ENCODE measurements at places on chromosomes 7 and 10.

- DNase-seq = no peak
These were observed 447.0 kb downstream of the GRID1 start for GRCh38 chr10:85919491-85920021.

- DNase-seq = no peak
These were observed 34.3 kb downstream of the SLC25A13 start for GRCh38 chr7:96287559-96287958.

- DNase-seq = peak; percentile 79
These were observed 37.5 kb downstream of the PWWP2B start for GRCh38 chr10:132434405-132435005.

- no peak for DNase-seq
These were observed 80.8 kb upstream of the PRSS1 start for GRCh38 chr7:142668495-142668894.

DNA sequence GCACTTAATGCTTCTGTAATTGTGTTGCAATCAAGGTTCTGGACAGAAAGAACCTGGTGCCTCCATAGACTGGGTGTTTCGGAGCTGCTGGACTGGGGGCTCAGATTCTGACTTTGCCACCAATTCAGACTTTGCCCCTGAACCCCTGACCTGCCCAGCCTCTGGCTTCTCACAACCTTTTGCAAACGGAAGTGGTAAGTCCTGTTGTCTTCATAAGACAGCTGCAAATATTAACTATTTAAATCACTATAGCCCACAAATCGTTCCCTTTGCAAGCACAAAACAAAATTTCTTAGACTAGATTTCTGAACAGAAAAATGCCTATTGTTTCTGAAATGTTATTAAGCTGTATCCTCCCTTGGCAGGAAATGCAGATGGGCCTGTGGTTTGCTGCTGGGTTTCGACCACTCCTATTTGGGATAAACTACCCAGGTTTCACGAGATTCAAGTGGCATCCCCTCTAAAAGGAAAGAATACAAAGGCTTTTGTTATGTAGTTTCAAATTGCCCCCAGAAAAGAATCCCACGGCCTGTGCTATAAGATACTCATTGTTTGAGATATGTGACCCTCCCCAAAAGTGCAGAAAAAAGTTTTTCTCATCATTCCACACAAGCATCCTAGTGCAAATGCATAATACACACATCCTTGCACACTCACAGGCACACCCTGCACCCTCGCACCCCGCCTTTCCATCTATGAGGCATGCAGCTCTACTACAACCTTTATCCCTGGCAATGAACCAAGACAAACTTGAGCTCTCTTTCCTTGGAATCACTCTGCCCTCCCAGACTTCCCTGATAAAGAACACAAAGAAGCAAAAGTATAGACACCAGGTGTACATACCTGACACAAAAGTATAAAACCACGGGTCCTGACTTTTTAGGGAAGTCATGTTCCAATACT, 209.1 kb downstream of the PRPF18 start:
- no peak for DNase-seq

- no peak for DNase-seq
These were observed 43.0 kb downstream of the SHOC2 start for GRCh38 chr10:110962443-110962842.

- DNase-seq = no peak
These were observed 211.1 kb downstream of the GALNT17 start for GRCh38 chr7:71343039-71343438.

DNA sequence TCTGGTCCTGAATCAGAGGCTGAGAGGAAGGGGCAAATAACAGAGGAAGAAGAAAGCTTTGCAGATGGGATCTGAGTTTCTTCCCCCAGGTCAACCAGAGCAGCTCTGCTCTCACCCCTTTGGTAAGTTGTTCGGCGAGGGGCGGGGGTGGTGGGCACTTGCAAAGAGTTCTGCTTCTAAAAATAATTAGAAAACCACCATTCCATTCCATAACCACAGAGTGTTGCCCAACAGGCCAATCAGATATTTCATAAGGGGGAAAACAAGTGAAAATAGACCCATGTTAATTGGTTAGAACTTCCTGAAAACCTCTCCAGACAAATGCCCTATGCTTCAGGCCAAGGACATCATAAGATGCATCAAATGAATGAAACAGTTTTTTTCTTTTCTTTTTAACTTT, 43.6 kb upstream of the R3HCC1L start:
- no peak for DNase-seq

GRCh38 chr10:101934686-101935305, 91.2 kb upstream of the KCNIP2 start:
- DNase-seq = no peak

DNA sequence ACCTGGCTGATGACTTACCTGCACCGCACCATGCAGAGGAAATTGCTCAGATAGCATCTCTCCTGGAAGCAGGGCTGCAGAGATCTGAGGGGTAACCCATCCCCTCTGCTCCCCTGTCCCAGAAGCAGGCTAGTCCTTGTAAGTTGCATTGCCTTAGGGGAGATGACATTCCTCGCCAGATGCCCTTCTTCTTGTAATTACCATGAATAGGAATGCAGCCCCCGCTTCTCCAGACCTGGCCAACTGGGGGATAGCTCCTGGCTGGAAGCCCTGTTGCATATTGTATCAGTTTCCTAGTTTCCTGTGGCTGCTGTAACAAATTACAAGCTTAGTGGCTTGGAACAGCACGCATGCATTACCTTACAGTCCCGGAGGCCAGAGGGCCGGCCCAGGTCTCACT, 47.5 kb upstream of the EN2 start:
- DNase-seq = no peak

DNA sequence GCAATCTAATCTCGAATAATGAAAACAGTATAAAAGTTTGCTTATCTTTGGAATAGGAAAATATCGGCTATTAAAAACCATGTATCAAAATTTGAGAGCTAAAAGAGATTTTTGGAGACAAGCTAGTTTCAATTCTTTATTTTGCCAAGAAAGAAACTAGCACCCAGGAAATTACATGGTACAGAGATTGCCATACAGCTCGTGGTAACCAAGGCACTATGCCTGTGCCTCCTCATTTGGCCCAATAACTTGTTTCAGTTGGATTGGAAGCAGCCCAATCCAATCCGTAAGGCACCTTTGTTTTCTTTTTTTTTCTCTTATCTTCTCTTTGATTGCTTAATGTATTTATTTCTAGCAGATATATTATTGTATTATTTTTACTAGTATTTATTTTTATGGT, 55.0 kb downstream of the GNAI1 start:
- DNase-seq = no peak

DNA sequence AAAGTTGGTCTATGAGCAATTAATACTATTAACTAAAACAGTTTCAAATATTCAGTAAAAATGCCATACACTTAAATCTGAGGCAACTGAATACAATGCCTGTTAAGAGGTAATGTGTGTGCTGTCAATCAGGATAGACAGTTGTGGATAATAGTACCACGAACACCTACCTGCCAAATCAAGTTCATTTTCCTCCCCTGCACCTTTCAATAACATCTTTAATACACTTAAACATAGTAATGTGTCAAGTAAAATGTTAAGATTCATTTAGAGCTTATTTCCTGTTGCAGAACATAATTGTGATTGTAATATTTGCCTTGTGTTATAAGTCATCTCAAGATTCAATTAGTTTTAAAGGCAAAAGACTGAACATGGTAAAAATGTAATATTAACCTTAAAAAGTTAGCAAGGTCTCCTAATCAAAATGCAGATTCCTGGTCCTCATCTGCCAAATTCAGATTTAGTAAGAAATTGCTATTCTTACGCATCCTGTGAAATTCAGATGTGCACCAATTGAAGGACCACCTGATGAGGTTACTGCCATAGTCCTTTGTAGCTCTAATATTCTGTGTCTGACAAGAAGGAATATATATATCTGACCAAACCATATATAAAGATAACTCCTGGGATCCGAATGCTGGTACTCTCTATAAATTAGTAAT, 37.1 kb downstream of the COL1A2 start:
- no peak for DNase-seq

DNA sequence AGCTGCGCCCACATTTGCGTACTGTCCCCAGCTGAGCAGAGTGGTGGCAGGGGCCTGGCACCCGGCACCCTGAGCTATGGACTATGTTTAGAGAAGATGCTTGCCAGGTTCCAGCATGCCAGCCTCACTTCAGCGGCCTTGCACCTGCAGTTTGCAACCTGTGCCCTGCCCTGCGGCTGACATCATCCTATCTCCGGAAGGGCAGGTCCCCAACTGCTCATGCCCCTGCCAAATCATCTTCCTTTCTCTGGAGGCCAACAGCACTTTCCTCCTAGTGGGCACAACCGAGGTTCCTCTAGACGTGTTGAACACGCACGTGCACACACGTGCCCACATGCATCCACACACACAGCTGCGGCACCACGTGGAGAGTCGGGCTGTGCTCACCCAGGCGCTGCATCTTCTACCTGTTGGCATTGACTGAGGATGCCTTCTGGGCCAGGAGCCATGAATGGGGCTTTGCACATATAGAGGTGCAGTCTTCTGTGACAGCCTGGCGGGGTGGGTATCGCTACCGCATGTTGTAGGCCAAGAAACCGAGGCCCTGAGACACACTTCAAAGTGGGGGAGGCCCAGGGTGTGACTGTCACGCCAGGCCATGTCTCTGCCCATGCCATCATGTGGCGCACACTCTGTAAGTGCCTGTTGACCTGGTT, 24.5 kb downstream of the CNPY1 start:
- DNase-seq = no peak

DNA sequence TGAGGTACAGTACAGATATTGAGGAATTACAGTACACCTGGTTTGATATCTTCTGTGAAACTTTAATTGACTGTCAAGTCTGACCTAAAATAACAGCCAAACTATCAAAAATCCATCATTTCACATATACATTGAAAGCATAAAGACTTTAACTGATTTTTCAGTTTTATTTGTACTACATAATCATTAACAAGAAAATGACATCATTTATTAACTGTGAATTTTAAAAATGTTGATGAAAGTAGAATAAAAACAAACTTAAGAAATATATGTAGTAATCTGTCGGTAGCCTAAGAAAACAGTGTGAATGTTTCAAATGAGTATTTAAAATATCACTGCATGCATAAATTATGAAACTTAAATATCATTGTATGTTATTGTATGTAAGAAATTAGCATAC, 836.7 kb upstream of the GHITM start:
- no peak for DNase-seq

DNA sequence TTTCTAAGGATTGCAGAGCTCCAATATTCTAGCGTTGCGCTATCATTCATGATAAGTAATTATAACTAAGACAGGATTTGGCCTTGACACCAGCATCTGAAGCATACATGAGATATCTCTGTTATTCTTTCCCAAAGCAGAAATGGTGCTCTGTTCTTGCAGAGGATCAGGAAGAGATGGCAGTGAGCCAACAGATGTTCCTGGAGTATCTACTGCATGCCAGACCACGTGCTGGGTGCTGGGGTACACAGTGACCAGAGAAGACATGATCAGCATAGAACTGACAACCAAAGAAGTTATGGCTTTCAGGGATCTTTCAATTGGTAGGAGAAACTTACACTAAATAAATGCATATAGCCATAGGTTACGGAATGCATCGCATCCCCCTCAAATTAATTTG, 63.7 kb upstream of the PLXNA4 start:
- no peak for DNase-seq

DNA sequence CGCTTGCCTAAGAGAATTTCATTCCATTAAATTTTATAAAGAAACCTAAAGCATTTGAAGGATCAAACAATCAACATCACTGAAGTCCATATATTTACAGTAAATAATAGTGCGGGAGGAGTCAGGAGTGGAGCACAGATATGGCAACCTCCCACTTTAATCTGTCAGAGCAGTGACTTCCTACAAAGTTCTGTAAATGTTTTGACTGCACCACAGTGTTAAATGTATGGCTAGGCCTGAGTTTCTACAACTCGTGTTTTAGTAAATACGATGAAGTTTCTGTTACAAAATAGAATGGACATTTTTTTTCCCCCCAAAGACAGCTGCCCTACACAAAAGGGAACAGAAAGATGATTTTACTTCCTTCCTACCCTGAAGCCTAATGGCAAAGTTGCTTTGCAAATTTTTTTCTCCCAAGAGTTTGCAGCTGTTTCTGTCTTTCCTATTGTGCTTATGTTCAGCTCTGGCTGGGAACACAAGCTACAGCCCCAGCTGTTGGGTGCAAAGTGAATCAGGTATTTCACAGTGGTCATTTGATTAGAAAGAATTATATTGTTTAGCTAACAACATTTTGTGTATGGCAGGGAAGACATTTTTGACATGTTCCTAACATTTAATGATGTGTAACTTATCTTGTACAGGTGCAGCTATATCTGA, 62.1 kb downstream of the MET start:
- DNase-seq = no peak

GRCh38 chr7:124155432-124156022, 122.7 kb upstream of the TMEM229A start:
- DNase-seq = no peak

- DNase-seq = no peak
These were observed 6.2 kb downstream of the PYROXD2 start for GRCh38 chr10:98408799-98409198.

DNA sequence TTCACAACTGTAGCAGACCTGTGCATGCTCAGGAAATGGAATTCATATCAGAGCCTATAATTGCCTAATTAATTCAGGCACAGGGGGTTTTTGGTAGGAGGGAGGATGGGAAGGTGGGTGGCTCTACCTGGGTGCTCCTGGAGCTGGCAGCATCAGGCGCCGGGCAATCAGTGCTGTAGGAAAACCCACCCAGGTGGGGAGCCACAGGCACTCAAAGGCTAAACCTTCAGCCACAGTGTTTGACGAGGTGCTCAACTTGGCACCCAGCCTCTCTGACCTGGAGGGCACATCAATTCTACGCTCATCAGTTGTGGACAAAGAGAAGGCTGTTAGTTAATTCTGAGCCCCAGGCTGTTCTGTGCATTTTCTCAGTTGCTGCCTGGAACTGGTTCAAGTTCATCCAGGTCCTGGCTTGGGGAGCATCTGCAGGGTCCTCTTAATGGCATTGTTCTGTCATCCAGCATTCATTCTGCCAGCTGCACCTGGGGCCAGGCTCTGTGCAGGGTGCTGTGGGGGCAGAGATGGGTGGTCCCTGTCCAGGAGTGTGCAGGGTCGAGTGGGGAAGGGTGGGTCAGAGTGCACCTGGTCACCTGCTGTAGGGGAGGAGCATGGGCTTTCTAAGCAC, 54.1 kb upstream of the NPTX2 start:
- no peak for DNase-seq

- DNase-seq = no peak
These were observed 108.8 kb downstream of the ATE1 start for GRCh38 chr10:121819049-121819448.

DNA sequence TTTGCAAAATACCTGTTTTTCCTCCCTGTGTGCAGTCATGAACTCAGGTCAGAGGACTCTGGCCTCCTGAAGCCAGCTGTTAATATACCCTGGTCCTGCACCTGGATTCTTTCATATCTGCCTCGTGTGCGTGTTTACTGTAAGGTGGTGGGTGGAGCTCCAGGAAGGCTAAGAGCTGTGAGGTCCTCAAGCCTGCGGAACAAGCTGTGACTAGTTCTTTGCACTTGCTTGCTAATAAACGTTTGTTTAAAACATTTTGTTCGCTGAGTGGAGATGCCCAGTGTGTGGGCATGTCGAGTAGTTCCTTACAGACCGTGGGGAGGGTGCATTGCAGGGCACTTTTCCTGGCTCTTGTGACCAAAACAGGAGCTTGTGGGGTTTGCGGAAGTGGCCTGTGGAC, 139.0 kb downstream of the DOCK1 start:
- no peak for DNase-seq
